ENCODE measurements at places on chromosomes 2 and 18. TPM values are rescaled to one million over a fixed set of nuclear protein-coding genes. Genes with fewer than 3 reads are reported as not detected.

The MYOM1 gene
- 5.9 TPM for polyA plus RNA-seq

The FANCL gene
- polyA plus RNA-seq = 51.8 TPM

The SALL3 gene
- 7.2 TPM for polyA plus RNA-seq

DNA sequence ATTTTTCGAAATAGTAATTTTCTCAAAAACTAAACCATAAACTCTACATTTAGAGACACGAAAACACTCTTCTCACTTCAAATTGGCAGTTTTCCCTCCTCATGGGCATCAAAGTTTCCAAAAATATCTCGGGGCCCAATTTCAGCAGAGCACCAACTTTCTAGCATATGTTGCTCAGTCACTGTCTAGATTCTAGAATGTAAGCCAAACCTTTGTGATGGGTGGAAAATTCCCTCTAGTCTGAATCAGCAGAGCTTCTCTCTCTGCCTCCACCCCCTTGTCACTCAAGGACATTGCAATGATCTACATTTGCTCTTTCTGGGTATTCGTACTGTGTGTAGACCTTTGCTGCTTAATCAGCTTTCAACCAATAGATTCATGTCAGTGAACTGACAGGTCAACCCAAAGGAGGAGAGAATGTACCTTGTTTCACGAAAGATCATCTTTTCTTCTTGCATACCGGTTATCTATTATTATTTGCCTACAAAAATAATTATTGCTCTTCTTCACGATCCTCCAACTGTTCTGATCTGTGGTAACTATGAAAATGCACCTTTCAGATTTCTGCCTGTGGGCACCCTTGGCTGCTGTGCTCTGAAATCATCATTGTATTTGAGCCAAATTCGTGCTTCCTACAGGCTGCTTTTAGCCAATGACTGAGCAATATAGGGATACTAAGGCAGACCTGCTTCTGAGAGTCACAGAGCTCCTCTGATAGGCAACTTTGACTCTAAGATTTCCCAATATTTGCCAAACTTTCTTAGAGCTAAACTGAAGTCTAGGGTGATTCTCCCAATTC lies 38.7 kb upstream of the GLS start:
- DNase-seq = no peak

DNA sequence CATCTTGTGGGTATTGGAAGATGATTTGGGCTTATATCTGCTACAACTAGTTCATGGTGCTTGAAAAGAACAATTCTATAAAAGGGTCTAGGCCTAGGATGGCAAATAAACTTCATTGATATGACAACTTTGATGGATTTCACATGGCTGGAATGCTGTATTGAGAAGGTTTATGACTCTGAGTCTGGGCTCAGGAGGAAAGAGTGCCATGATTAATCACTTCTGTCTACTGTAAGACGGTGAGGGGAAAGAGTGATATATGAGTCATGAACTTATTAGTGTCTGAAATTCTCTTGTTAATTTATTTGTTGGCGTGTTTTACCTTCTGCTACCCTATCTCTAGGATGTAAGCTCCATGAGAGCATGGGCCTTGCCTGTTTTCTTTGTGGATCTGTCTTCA lies 17.0 kb upstream of the ADCYAP1 start:
- no peak for DNase-seq

- DNase-seq = no peak
Observed at GRCh38 chr2:59093571-59093970, 852.4 kb upstream of the FANCL start.

DNA sequence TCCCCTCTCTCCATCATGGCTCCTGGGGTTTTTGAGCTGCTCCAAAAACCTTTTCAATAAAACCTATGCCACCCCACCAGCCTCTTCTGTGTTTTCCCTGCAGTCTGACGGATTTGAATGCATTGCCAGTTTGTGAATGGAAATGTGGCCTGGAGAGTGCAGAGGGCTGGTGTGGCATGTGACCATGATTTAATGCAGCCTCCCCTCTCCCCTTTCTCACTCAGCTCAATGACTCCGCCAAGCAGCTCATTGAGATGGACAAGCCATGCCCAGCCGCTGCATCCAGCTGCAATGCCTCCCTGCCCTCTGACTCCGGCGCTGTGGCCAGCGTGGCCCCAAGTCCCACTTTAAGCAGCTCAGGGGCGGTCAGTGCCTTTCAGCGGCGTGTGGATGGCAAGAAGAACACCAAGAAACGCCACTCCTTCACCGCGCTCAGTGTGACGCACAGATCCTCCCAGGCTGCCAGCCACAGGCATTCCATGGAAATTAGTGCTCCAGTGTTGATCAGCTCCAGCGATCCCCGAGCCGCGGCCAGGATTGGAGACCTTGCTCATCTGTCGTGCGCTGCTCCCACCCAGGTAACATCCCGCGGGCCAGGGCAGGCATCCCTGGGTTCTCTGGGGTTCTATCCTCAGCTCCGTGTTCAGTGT lies 215.3 kb downstream of the SEPTIN10 start:
- no peak for DNase-seq

DNA sequence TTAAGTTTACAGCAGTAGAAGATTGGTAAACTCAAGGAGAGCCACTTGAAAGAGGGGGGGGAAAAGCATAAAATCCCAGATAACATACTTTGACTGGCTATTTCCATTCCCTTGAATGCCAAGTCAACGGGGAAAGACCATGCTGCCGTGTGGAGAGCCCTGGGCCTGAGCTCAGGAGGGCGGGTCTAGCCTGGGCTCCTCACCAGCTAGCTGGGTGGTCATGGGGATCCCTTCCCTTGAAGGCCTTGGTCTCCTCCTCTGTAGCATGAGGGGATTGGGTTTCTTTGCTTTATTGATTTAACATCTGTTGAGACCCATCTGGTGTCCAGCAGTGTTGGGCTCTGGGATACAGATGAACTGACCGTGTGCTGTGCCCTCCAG lies 35.0 kb downstream of the TEX51 start:
- DNase-seq = no peak

- no peak for DNase-seq
Observed at GRCh38 chr2:127392133-127392827, 4.5 kb upstream of the MAP3K2 start.

The SCN1A gene
- 0.14 TPM for polyA plus RNA-seq

- DNase-seq = no peak
Observed at GRCh38 chr2:210559182-210559581, 2.8 kb downstream of the CPS1 start.

DNA sequence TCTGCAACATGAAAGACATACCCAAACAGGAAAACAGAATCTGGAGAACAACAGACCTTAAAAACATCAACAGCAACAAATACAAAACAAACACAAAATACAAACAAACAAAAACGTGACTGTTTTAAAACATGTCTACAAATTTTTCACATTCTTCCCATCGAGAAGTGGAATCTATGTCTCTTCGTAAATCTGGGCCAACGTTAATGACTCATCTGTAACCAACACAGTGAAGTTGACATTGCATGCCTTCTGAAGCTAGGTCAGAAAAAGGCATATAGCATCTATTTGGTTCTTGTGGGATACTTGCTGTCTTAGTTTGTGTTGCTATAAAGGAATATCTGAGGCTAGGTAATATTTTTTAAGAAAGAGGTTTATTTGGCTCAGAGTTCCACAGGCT lies 269.0 kb upstream of the FBXO11 start:
- DNase-seq = no peak

- no peak for DNase-seq
Observed at GRCh38 chr2:23241611-23242245, 143.3 kb upstream of the KLHL29 start.

DNA sequence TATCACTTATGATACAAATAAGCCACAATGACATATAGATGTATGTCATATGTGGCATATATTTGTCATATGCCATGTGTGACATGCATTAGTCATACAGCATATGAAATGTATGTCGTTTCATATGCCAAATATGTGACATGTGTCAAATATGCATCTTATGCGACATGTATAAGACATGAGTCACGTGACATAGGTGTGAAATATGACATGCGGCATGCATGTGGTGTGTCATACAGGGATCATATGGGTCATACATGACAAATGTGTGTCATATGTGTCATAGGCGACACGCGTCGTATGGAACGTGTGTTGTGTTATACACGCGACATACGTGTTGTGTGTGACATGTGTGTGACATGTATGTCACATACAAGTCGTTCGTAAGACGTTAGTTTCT lies 2154.0 kb upstream of the PIK3C3 start:
- DNase-seq = no peak

DNA sequence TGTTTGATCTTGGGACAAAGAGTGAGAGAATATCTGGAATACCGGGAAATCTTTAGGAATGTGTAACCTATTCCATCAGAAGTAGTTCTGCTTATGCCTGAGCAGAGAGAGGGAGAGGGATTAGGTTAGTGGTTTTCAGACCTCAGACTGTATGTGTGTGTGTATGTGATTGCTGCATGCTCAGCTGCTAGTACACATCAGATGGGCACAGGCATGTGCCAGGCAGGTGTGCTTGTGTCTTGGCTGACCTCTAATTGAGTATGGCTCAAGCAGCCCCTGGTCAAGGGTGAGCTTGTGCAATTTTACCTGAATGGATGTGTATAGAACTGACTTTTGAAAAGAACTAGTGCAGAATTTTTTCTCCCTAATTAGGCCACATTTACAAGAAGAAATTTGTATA lies 91.2 kb downstream of the INSIG2 start:
- DNase-seq = no peak

DNA sequence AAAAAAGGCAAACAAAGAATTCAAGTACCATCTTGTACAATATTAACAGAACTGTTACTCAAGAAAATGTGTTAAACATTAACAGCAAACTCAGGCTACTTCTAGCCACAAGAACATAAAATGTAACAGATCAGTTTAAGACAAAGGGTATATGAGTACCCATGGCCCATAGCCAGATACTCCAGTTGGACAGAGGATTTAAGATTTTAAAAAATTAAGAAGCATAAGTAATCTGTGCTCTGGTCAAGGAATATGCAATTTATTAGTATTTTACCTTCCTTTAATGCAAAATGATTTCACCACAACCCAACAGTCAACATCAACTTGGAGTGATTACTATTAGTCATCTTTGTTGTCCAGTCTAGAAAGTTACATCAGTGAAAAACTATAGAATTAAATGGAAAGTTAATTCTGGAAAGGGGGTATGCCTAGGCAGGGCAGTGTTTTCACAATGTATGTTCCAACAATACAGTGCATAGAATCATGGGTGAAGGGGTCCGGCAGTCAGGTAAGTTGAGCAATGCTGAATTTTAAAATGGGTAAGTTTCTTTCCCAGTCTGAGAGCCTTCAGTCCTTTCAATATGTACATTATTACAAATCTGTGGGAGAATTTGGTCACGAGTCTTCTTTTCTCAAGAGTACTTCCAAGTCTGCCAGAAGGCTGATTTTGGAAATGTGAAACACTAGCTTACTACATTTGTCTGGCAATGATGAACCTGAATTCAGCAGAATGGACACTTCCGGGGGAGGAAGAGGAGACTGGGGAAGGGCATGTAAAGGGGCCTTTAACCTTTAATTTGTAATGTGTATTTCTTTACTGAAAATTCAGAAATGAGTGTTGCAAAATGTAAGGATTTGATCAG lies 34.5 kb downstream of the SFT2D3 start:
- DNase-seq = no peak

DNA sequence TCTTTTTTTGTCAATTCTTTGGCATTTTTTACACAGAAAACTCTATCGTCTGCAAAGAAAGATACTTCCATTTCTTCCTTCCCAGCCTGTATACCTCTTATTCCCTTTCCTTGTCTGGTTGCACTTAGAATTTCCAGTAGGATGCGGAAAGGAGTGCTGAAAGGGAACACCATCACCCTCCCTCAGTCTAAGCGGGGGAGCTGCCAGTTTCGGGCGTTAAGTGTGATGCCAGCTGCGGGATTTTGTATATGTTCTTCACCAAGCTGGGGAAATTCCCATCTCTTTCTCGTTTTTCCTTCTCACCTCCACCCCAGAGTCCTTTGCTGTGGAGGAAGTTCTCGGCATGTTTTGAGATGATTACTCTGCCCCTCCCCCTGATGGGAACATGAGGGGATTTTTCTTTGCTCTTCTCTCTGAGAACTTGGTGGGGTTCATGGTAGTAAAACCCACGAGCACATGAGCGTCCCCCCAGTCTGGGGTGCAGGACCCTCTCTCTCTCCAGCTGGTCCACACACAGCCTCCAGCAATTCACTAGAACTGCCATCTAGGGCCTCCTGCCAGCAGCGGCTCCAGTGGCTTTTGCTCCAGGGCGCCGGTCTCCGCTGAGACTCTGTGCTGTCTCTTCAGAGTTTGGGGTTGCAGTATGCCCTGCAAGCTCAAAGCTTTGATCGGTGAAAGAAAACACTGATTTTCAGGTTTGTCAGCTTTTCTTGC lies 15.5 kb downstream of the AQP12A start:
- DNase-seq = no peak

All from left renal cortex interstitium (tissue), 4 donors.